ENCODE measurements at places on chromosomes 12 and 14.

GRCh38 chr12:123948796-123949769 is 23.5 kb downstream of the CCDC92 start:
- no peak for DNase-seq

GRCh38 chr12:1324910-1325309 is 269.5 kb downstream of the FBXL14 start:
- no peak for DNase-seq

- no peak for DNase-seq
Measured at GRCh38 chr12:108268397-108268796, 70.7 kb downstream of the CMKLR1 start.

- no peak for DNase-seq
Measured at GRCh38 chr12:2390850-2391390, 338.1 kb downstream of the CACNA1C start.

DNA sequence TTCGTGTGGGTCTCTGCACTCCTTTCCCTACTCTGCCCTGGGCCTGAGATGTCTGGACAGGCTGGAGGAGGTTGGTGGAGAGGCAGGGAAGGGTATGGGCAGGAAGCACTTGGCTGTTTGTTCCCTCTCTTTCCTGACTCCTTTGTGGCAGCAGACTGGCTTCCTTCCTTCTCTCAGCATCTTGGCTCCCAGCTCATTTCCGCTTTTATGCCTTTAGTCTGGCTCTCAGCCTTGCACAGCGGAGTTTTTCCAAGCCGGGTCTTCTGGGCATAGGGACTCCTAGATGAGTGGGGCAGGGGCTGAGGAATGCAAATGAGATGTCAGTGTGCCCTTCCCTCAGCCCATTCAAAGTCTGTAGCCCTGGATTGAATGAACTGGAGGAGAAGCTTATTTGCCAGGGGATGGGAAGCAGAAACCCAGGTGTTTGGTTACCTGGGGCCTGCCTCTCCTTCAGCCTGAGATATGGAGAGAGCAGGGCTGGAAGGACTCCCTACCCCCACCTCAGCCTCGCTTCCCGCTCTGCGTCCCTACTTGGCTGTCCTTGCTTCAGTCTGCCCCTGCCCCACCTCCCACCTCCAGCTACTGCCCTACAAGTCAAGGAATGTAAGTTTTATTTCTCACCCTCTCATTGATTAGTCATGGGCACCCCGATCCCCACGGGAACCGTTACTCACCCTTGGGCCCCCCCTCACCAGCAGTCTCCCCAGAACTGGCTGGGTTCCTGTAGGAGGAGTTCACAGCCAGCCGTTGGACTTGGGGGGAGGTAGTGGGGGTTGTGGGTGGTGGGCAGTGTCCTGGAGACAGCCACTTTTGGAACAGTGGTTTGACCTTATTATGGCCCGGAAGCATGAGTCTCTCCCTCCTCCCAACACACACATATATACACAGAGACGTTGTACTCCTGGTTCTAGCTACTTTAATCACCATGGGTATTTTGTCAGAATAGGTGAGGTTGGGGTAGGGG is 9.3 kb upstream of the ITGA5 start:
- DNase-seq: no peak

DNA sequence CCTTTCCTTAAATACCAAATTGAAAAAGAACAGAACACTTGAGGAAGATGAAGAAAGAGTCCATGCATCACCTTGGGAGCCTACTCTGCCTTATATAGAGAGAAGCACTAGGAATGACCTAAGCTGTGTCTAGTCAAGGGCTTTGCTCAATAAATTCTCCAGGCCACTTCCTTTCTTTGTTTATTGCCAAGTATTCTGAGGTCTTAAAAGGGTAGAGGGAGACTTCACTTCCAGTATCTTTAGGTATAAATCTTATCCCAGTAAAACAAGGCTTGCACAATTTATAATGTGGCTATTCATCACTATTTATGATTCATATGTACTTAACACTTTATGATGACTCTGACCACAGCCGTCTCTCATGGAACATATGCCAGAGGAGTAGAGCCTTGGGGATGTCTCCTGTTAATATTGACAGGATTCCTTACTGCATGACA is 85.1 kb upstream of the ARHGAP5 start:
- DNase-seq: no peak

GRCh38 chr12:34097213-34097612 is 74.9 kb downstream of the ALG10 start:
- no peak for DNase-seq

- DNase-seq: no peak
Measured at GRCh38 chr14:106210650-106211049, 684.3 kb downstream of the TMEM121 start.

DNA sequence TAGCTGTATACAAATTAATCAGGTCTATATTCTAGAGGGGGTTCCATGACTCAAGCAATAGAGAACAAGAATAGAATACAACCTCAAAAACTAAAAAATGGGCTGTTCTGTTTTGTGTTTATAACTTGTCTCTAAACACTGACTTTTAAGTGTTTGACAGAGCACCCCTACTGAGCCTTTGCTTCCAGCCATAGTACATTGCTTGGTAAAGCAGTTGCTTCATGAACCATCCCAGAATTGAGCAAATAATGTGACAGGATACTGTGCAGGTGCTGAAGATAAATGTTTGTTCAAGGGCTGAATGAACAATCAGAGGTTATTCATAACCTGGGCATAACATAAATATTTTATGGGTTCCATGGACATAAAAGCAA is 11.5 kb downstream of the SPTSSA start:
- no peak for DNase-seq

- DNase-seq: no peak
Measured at GRCh38 chr12:103817791-103818190, 23.2 kb downstream of the NT5DC3 start.

All from activated CD8-positive, alpha-beta memory T cell treated with anti-CD3 and anti-CD28 coated beads, Interleukin-2, amount 50 U/mL, for 4 hours (primary cell).